ENCODE measurements at places on chromosomes 2 and 18. TPM values are rescaled to one million over a fixed set of nuclear protein-coding genes. Genes with fewer than 3 reads are reported as not detected.
A peak's percentile ranks its signal among the peaks of the same experiment; 100 is the strongest.

The KCNF1 gene
- total RNA-seq: not detected

The FKBP1B gene
- total RNA-seq: 1.0 TPM

- peaks cover 2% of the 10 kb centered on the region for H3K4me1 ChIP-seq
- H3K4me3 ChIP-seq: no peak overlapping the region
- no peaks in the 10 kb centered on the region for H3K36me3 ChIP-seq
- DNase-seq: no peak
- peaks cover 23% of the 10 kb centered on the region for H3K27me3 ChIP-seq
- no peak overlapping the region for H3K27ac ChIP-seq
Measured at GRCh38 chr18:51666763-51667191, 469.3 kb upstream of the MEX3C start.

DNA sequence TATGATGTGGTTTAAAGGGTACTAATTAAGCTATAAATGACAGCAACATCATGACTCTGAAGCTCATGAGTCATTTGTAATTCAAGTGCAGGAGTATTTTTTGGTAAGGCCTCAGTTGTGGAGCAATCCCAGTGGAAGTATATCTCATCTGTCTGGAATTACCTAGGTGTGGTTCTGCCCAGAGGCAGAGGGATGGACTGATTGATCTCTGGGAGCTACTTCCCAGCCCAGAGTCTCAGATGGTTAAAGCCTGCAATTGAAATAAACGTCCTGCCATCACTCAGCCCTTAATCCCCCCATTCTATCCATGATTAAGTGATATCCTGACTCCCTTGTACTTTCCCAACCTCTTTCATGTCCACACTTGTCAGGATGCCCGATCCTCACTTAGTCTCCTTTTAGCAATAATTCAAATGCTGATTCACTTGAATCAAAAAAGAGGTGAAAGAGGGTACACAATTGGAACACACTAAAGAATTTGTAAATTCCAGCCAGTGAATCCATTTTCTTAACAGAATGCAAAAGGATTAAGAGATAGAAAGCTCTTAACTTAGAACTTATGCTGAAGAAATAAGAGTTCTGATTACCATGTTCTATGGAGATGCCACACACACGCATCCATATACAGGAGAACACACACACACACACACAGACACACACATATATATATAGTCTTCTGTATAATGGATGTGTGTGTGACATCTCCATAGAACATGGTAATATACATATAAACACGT is 664.4 kb downstream of the NYAP2 start:
- DNase-seq: no peak
- H3K27me3 ChIP-seq: no peaks in the 10 kb centered on the region
- H3K36me3 ChIP-seq: no peaks in the 10 kb centered on the region
- H3K4me1 ChIP-seq: no peaks in the 10 kb centered on the region

GRCh38 chr2:10286216-10287037 is 16.3 kb upstream of the HPCAL1 start:
- H3K4me3 ChIP-seq: no peak overlapping the region
- no peak overlapping the region for H3K27ac ChIP-seq
- H3K27me3 ChIP-seq: no peaks in the 10 kb centered on the region

GRCh38 chr2:1750933-1751766 is 6.8 kb upstream of the PXDN start:
- DNase-seq: peak; percentile 36
- H3K27ac ChIP-seq: no peak overlapping the region
- peaks cover 5% of the 10 kb centered on the region for H3K36me3 ChIP-seq
- H3K4me3 ChIP-seq: no peak overlapping the region

DNA sequence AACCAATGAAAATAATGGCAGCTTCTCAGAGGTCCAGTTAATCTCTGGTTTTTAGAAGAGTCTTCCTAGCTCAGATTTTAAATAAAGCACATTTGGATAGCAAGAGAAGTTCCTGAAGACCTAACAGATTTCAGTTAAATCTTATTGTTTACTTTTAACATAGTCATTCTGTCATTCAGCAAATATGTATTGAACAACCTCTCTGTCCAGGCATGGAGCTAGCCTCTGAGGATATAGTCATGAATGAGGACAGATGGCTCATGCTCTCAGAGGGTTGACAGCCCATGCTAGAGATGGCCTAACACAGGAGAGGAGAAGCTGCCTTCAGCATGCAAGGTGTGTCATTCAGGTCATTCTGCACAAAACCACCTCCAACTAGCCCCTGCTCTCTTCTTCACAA is 6.2 kb downstream of the CCBE1 start:
- H3K27ac ChIP-seq: no peak overlapping the region
- H3K36me3 ChIP-seq: no peaks in the 10 kb centered on the region
- peaks cover 69% of the 10 kb centered on the region for H3K27me3 ChIP-seq
- H3K4me1 ChIP-seq: no peaks in the 10 kb centered on the region

DNA sequence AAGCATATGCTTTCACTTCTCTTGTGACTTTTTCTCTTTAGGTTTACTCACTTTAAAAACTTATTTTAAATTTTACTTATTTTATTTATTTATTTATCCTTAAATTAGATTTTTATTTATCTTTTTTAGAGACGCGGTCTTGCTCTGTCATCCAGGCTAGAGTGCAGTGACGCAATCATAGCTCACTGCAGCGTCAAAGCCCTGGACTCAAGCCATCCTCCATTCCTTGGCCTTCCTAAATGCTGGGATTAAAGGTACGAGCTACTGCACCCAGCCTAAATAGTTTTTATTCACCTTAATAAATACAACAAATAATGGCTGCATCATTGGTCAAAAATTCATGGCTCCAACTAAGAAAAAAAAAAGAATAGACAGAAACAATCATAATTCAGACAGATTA is 415.7 kb upstream of the FIGN start:
- no peaks in the 10 kb centered on the region for H3K27me3 ChIP-seq
- DNase-seq: no peak
- H3K36me3 ChIP-seq: no peaks in the 10 kb centered on the region
- H3K27ac ChIP-seq: no peak overlapping the region

- DNase-seq: no peak
- no peak overlapping the region for H3K4me3 ChIP-seq
- H3K4me1 ChIP-seq: no peaks in the 10 kb centered on the region
- H3K27ac ChIP-seq: no peak overlapping the region
- H3K36me3 ChIP-seq: no peaks in the 10 kb centered on the region
Measured at GRCh38 chr18:14959550-14959949, 211.6 kb downstream of the ANKRD30B start.

- no peak for DNase-seq
- H3K27ac ChIP-seq: no peak overlapping the region
- H3K27me3 ChIP-seq: peaks cover 34% of the 10 kb centered on the region
- no peak overlapping the region for H3K4me3 ChIP-seq
Measured at GRCh38 chr2:170258382-170258781, 80.4 kb downstream of the MYO3B start.

GRCh38 chr2:9286554-9287399 is 80.2 kb downstream of the ASAP2 start:
- H3K4me3 ChIP-seq: no peak overlapping the region
- H3K27me3 ChIP-seq: no peaks in the 10 kb centered on the region

DNA sequence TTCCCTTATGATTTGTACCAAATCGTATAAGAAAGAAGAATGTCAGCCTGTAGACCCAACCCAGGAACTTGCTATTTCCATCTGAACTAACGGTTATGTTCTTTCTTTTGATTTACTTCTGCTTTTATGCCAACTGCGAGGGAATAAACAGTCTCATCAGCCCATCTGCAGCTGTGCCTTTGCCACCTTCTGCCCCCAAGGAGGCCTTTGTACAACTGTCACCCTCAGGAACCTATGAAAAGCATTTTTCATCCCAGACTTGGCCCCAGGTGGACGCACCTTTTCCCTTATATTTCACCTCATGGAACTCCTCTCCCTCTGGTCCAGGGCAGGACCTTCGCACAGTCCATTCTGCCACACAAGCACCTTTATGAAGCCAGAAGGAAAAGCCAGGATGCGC is 109.8 kb downstream of the AOX1 start:
- no peak overlapping the region for H3K27ac ChIP-seq
- no peak overlapping the region for H3K4me3 ChIP-seq
- H3K36me3 ChIP-seq: no peaks in the 10 kb centered on the region
- DNase-seq: no peak

- peak; percentile 77 for DNase-seq
- H3K27me3 ChIP-seq: no peaks in the 10 kb centered on the region
- peak overlapping the region; percentile 90 for H3K27ac ChIP-seq
- peaks cover 63% of the 10 kb centered on the region for H3K4me1 ChIP-seq
Measured at GRCh38 chr2:234463626-234464290, 33.1 kb downstream of the ARL4C start.

DNA sequence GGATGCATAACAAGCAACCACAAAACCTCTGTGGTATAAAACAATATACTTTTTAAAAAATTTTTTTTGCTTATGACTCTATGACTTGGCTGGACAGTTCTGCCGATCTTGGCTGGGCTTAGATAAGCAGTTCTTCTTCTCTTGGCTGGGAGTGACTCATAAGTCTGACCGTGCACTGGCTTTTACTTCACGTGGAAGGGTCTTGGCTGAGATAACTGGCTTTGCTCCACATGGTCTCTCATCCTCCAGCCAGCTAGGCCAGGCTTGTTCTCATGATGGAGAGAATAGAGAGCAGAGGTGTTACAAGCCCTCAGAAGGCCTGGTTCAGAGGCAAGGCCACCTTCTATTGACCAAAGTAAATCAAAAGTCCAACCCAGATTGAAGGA is 178.9 kb upstream of the SERPINE2 start:
- DNase-seq: no peak
- no peak overlapping the region for H3K4me3 ChIP-seq
- peaks cover 16% of the 10 kb centered on the region for H3K27me3 ChIP-seq
- no peaks in the 10 kb centered on the region for H3K4me1 ChIP-seq
- no peak overlapping the region for H3K27ac ChIP-seq

DNA sequence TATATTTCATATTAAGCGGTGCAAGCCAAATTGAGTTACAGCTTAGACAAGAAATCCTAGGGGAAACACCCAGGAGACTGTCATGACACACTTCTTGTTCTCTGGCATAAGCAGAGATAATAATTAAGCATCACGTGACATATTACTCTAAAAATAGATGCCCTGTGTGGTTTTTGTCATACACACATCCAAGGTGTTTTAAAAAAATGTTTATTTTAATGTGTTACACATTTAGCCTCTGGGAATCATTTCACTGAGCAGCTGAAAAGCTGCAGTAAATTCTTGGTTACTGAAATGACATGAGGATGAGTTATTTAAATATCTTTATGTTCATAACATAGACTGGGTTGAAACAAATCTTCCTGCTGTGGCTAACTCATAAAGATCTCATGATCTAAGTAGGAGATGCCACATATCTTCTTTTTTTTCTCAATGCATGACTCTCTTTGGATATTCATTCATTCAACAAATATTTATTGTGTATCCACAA is 38.0 kb upstream of the ERMN start:
- no peak for DNase-seq
- peaks cover 43% of the 10 kb centered on the region for H3K4me1 ChIP-seq
- no peaks in the 10 kb centered on the region for H3K27me3 ChIP-seq
- H3K36me3 ChIP-seq: peaks cover 61% of the 10 kb centered on the region
- peak overlapping the region; percentile 55 for H3K27ac ChIP-seq

Measured in activated naive CD8-positive, alpha-beta T cell treated with anti-CD3 and anti-CD28 coated beads for 36 hours (primary cell).